RPMI8226 (cell line): ENCODE measurements at places on chromosomes 2 and 18.

DNA sequence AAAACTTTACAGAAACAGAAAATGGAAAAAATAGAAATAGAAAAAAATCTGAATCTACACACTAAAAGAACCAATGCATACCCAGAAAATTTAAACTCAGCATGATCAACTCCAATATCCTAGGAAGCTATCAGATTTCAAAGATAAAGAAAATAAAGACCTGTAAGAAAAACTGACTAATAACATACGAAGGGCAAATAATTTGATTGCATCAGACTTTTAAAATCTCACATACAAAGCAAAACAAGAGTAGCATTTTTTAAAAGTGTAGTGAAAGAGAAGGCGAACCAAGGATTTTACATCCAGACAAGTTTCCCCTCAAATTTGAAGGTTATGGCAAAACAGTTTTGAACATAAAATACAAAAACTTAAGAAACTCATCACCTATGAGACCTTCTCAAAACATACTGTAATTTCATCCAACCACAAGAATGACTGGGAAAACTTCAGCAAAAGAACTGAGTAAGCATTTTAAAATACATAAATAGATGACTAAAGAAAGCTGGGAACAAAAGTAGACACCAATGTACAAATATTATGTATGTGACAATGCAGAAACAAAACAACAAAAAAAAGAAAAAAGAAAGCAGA is 54.8 kb downstream of the NBAS start:
- no peak for DNase-seq

DNA sequence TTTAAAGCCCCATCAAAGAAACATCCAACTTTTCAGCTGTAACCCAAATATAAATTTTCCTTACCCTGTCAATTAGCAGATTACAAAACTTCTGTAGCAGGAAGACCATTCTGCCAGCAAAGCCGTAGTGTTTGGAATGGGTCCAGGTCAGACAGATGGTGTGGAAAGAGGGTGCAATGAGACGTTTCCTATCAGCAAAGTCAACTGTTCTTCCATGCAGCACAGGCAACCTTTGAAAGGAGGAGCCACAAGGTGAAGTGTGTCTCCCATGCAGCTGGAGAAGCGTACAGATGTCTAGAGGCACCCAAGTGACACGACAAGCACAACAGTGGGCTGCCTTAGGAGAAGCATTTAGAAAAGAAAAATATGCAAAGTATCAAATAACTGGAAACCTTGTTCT is 83.7 kb downstream of the SP3 start:
- DNase-seq = peak; percentile 69

GRCh38 chr2:111029181-111029927 is 91.4 kb upstream of the BCL2L11 start:
- no peak for DNase-seq

- no peak for DNase-seq
These were observed 8.7 kb downstream of the CAPN13 start for GRCh38 chr2:30798536-30798991.

DNA sequence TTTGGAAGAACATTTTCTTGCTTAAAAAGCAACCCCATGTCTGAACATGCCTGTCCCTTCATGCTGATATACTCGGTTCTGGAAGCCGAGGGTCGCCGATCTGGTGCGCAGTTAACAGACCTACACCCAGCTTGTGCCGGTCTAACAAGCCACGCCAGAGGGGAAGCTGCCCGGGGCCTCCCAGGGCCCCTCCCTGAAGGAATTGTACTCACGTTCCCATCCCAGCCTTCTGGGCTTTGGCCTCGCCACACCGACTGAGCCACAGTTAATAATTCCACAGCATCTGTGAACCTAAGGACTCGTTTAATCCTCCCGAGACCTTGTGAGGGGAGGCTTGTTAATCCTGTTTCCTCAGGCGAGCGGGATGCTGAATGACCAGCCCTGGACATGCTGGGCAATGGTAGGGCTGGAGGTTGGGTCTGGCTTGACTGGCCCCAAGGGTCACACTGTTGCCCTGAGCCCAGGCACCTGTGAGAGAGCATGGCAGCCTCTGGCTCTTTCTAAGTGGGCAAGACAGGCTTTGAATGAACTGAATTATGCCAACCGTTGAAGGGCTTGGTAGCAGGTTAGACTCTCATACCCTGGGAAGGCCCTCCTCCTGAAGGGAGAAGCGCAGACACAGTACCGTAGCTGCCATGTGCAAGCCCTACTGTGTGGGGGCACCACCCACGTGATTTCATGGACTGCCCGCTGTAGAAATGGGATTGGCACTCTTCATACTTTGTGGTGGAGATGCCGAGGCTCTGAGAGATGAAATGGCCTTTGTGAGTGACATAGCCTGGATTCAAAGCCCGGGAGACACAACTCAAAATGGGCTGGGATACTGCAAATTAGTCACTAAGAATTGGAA is 27.9 kb upstream of the ODC1 start:
- DNase-seq = no peak

DNA sequence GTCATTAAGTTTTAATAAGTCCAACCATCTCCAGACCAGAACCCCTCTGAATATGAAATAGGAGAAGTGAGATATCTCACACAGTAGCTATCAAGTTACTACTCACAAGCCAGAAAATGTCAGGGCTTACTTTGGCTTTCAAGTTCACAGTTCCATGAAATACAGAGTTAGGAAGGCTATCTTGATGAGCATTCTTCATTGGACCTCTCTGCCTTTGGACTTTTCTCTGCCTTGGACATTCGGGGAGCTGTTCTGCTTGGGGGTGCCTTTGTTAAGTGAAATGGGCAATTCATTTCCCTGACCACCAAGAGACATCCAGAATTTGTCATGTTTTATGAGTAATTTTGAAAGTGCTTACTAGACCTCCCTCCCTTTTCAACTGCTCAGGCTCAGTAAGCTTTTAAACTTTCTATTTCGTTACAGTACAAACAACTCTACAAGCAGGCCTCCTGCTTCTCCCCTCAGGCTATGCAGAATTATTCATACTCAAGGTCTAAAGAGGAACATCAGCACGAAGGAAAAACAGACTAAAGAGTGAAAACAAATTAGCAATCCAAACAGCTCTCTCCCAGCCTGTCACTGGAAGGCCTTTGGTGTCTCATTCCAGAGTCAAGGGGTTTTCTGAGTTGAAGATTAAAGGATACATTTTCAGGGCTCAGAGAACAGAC is 95.3 kb downstream of the MREG start:
- peak; percentile 53 for DNase-seq
